ENCODE measurements at places on chromosomes 1 and 21.

DNA sequence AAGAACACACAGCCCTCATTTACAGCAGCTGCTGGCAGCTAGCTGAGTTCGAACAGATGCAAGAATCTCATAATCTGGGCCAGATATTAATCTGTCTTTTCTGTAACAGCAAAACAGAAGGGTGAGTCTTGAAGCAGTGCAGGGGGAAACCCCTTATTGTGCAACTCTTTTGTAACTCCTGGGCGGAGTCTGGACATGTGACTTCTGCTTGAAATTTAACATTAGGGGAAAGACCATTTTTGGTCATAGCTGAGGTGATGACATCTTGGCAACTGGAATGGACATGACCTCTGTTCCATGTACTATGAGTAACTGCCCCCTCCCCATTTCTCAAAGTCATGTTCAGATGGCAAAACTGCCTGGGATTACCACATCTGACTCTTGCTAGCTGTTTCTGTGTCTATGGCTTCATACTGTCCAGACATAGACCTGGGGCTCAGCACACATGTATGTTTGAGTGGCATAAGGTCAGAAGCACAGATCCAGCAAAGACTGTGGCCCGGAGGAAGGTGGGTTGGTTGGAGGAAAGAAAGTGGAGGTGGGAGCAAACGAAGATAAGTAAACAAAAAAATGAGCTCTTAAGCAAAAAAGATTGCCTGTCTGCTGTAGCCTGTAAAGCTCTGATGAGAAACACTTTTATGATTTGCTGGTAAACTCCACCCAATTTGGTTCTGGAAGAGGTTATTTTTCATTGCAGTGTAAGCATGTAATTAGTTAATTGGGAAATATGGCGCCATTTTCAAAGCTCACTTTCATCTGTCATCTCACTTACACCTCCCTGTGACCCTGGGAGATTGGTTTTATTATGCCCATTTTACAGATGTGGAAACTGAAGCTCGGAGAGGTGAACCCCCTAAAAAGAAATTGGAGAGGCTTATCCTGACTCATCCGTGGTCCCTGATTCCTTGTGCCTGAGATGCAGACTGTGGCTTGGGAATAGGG is 26.1 kb downstream of the ETS2 start:
- DNase-seq, result peak; percentile 92

GRCh38 chr1:38603907-38604306 is 255.7 kb downstream of the RRAGC start:
- DNase-seq, result no peak

DNA sequence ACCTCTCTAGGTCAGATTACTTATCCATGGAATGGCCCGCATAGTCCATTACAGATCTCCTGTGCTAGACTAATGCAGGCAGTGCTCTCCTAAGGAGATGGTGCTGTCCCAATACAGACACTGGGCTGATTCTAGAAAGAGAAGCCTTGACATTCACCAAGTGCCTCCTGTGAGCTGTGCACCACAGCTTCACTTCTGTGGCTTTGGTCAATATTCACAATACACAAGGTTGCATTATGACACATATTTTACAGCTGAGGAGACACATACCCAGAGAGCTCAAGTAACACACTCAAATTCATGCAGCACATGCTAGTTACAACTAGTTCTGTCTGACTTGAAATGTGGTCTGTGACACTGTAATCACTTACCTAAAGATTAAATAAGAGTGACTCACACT is 59.4 kb upstream of the LRRC8B start:
- no peak for DNase-seq

DNA sequence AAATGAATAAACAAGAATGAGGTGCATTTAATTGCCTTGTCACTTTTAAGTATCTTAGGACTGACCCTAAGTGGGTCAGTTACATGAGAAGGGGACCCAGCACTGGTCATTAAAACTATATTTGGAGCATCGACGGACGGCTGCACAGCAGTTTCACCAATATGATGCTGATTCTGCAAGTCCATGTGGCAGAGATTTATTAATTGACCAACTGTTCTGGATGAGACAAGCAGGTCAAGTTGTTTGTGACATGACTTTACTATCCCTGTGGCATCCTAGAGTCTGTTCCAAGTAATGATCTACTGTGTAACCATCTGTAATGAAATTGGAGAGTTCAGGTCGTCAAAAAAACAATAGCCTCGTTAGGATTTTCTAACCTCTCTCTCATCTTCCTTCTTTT is 9.5 kb downstream of the AMPD1 start:
- DNase-seq, result no peak

GRCh38 chr21:38988509-38989378 is 183.0 kb downstream of the ETS2 start:
- no peak for DNase-seq

- no peak for DNase-seq
These were observed 75.6 kb downstream of the ADSS2 start for GRCh38 chr1:244376126-244376525.

DNA sequence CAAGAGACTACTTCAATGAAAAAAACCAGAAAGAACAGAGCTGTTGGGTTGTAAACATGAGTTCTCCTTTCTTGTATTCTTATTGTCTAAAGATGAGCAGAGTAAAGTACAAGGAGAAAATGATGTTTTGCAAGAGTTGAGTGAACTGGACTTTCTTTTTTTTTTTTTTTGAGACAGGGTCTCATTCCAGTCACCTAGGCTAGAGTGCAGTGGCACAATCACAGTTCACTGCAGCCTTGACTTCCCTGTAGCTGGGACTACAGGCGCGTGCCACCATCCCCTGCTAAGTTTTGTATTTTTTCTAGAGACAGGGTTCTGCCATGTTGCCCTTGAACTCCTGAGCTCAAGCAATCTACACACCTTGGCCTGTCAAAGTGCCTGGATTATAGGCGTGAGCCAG is 7.1 kb upstream of the IVNS1ABP start:
- DNase-seq, result no peak

- DNase-seq, result peak; percentile 96
These were observed 24.8 kb upstream of the ITPKB start for GRCh38 chr1:226763905-226764264.

DNA sequence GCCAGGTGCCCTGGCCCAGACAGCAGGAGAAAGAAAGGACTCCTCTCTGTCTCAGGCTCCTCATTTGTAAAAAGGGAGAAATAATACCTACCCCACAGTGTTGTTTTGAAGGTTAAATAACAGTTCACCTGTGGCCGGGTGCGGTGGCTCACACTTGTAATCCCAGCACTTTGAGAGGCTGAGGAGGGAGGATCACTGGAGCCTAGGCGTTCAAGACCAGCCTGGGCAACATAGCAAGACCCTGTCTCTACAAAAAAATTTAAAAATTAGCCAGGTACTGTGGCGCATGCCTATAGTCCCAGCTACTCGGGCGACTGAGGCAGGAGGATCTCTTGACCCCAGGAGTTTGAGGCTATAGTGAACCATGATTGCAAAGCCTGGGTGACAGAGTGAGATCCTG is 2.5 kb upstream of the TMEM200B start:
- DNase-seq, result no peak

GRCh38 chr1:89942014-89942413 is 52.9 kb upstream of the ZNF326 start:
- no peak for DNase-seq

DNA sequence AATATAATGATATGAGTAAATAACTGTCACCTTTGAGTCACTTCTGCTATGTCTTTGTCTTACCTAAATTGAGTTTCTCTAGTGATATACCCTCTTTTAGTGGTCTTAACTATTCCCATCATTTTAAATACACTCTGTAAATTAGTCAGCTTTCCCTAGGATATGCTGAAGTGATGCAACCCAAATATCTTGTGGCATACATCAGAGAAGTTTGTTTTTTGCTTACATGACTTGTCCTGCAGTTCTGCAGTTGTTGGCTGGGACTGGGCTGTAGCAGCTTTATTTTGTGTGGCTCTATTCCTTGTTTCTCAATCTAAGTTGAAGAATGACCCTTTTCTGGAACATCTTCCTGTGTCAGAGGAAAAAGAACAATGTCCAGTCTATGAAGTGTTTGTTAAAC is 76.4 kb downstream of the TTC3 start:
- peak; percentile 88 for DNase-seq

DNA sequence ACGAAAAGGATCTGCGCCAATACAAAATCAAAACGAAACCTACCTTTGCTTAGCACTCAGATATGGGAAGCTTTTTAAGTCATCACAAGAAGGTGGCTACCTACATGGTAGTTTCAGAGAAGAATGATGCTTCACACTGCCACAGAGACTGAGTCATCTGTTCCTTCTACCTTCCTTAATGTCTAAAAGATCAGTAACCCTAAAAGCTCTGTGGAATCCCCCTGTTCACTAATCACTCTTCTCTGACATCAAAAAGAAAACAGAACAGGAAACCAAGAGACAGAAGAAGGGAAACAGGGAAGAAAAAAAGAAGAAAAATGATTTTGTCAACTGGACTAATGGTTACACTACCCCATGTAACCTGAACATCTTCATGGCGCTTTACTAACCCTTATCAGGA is 177.2 kb downstream of the SMYD3 start:
- no peak for DNase-seq

DNA sequence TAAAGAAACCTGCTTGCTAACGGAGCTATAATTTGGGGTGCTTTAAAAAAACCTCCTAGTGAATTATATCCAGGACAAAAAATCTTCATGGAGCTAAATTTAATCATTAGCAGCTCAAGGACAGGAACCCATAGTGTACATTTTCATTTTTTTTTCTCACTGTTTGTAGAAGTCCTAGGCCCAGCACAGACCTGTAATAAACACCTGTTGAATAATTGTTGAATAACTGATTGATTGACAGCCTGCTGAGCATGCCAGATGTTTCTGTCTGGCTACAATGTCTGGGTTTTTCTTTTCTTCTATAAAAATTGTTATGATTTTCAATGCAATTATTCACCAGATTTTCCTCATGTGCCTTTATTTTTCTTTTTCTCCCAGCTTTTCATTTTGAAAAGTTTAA is 10.9 kb upstream of the GALNT2 start:
- no peak for DNase-seq

- DNase-seq, result no peak
These were observed 25.9 kb downstream of the IGFN1 start for GRCh38 chr1:201216395-201217085.

DNA sequence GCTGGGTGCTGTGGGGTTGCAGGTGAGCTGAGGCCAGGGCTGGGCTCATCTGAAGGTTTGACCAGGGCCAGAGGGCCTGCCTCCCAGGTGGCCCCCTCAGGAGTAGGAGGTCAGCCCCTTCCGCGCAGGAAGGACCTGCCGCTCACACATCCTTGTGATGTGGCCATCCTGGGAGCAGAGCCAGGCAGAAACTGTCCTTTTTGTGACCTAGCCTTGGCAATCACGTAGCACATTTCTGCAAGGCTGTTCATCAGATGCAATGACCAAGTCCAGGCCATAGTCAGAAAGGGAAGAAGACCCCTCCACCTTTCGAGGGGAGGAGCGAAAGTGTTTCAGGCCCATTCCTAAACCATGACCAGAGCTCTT is 55.5 kb upstream of the TRAPPC10 start:
- peak; percentile 58 for DNase-seq

DNA sequence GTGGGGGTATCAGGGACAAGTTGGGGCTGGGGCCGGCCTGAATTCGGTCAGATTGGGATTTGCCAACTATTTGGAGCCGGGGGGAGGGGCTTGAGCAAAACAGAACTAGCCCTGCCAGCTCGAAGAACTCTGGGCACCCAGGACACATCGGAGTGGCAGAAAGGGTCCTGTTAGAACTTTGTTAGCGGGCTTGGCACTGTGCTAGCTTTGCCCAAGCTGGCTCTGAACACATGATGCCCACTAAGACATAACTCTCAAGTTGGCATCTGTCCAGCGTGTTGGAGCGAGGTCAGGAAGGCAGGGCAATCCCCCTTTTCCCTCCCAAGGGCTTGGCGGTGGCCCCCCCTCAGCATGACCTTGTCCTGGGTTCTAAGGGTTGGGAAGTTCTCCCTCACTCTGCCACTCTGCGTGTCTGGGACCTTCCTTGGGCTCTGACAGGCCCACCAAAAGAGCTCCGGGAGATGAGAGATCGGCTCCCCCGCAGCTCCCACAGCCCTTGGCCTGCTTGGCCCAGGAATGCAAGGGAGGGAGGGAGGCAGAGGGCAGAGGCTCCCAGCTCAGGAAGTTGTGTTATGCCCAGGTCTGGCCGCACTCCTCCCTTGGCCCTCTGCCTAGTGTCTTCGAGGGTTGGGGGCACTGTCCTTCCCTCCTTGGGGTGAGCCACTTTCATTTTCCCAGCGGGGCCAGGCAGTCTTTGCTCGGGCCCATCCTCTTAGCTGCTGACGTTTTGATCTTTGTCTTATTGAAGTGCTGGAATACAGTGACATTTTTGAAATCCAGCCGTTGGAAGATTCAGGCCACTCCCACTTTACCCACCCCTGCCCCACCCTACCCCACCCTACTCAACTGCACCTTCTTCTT is 1.2 kb downstream of the LMNA start:
- DNase-seq, result peak; percentile 77

DNA sequence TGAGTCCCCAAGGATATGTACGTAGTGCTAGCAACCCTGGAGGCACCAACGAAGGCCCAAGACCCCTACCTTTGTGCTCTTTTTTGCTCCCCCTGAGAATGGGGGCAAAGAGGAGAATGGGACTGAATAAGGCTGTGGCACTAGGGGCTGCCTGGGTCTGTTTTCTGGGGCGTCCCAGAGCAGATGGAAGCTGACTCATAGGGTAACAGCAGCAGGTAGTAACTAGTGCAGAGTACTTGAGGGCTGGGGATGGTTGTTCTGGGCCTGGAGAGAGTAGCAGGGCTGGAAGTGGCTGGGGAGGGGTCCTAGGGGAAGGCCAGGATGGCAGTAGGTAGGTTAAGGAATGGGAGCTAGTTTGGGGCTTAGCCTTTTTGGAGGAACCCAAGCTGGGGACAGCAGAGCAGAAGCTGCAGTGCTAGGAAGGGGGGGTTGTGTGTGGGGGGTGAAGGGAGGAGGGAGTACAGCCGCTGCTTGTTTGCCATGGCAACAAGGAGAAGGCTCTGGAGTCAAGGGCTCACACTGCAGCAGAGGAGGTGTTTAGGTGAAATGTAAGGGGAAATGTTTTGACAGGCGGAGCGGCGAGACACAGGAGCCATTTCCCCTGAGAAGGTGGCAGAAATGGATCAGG is 1.8 kb downstream of the NCDN start:
- DNase-seq, result no peak

GRCh38 chr1:41775956-41776585 is 142.7 kb downstream of the HIVEP3 start:
- no peak for DNase-seq

DNA sequence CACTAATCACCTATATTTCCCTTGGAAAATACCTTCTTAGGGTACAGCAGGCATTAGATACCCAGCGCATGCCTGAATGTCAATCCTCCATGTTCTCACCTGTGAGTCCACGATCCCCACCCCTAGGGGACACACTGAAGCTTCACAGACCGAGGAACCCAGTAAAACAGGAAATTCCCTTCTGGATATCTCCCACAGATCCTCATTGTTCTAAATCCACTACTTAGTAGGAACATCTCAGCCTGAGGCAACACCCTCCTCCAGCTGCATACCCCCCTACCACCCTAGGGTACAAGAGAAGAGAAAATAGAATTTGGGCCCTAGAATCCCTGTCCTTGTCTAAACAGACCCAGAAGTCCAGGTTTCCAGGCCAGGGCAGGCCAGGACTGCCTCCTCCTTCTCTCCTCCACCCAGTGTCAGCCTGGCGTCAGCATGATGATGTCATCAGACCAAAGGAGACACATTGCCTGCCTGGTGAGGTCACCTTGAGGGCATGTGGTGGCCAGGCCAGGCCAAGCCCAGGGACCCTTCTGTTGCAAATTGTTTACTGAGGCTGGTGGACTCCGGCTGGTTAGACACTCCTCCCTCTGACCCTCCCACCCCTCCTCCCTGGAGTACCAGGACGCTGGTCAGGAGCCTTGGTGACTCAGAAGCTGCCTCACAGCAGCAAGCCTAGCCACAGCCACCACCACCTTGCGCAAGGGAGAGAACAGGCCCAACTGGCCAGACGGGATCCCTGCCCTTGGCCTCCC is 6.2 kb downstream of the NECTIN4 start:
- DNase-seq, result peak; percentile 91

Data from EH (cell line).